Activated naive CD4-positive, alpha-beta T cell treated with anti-CD3 and anti-CD28 coated beads, Interleukin-2, amount 10 ng/mL, durations not matched to agents 7 days and 5 days (primary cell): ENCODE measurements at places on chromosomes 6 and 20.

GRCh38 chr6:32689531-32690501 is 23.4 kb upstream of the HLA-DQB1 start:
- H3K27me3 ChIP-seq, result peaks cover 26% of the 10 kb centered on the region
- H3K4me3 ChIP-seq, result no peak overlapping the region
- no peak overlapping the region for H3K27ac ChIP-seq
- peaks cover 36% of the 10 kb centered on the region for H3K4me1 ChIP-seq

GRCh38 chr6:46651816-46652215 is 802 bp downstream of the CYP39A1 start:
- H3K4me1 ChIP-seq, result peaks cover 15% of the 10 kb centered on the region
- no peaks in the 10 kb centered on the region for H3K36me3 ChIP-seq
- peaks cover 28% of the 10 kb centered on the region for H3K27me3 ChIP-seq
- no peak overlapping the region for H3K27ac ChIP-seq
- no peak for DNase-seq

- H3K36me3 ChIP-seq, result peaks cover 46% of the 10 kb centered on the region
- H3K27ac ChIP-seq, result peak overlapping the region; percentile 39
- no peak overlapping the region for H3K4me3 ChIP-seq
- peaks cover 91% of the 10 kb centered on the region for H3K4me1 ChIP-seq
- H3K27me3 ChIP-seq, result peaks cover 4% of the 10 kb centered on the region
Measured at GRCh38 chr20:48771542-48771941, 56.3 kb downstream of the PREX1 start.

DNA sequence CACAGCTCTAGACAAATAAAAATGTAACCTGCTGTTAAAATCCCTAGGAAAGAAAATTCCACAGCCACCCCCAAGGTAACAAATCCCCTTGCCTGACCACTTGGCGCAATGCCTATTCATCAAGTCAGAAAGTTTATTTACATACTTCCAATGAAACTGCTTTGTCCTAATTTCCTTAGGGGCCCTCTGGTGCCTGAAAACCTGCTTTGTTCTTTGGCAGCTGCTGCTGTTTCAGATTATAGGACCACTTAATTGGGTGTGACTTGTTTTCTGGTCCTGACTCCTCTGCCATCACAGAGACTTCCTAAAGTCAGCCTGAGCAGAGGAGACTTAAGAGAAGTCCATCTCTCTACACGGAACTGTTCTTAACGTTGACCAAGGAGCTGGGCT is 323.6 kb downstream of the UBE3D start:
- H3K27me3 ChIP-seq, result no peaks in the 10 kb centered on the region
- no peak for DNase-seq
- H3K4me1 ChIP-seq, result no peaks in the 10 kb centered on the region
- H3K36me3 ChIP-seq, result no peaks in the 10 kb centered on the region

DNA sequence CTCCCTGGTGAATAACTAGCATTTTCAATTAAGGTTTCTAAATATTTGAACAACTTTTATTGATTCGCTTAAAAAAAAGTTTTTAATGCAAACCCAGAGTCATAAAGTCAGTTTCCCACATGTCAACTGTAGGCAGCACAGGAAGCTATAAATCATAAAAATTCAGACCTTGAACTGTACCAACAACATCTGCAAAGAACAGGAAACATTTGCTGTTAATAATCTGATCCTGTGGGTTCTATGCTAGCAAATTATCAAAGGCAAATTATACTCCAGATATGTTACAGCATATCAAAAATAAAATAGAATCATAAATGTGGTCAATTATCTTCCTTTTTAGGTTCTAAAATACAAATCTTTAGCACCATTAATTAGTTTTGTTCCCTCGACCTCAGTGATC is 16.6 kb upstream of the MAP7 start:
- H3K27ac ChIP-seq, result no peak overlapping the region
- H3K4me1 ChIP-seq, result peaks cover 7% of the 10 kb centered on the region
- DNase-seq, result no peak

DNA sequence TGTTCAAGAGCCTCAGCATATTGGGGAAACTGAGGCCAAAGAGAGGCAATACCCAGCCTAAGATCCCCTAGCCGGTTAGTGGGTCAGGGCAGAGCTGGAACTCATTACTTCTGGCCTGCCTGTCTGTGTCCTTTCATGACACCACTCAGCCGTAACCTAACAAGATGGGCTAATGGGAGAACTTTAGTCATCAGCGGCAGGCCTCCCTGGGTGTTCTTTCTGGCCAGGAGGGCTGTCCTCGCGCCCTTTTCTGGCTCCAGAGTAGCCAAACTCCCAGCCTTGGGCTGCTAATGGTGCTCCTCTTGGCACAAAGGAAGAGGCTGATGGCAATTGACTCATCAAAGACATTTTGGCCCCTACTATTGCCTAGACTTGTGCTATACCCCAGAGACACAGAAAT is 76.6 kb downstream of the NCR2 start:
- no peak overlapping the region for H3K27ac ChIP-seq
- no peaks in the 10 kb centered on the region for H3K36me3 ChIP-seq
- H3K4me1 ChIP-seq, result no peaks in the 10 kb centered on the region
- H3K4me3 ChIP-seq, result no peak overlapping the region
- DNase-seq, result no peak

DNA sequence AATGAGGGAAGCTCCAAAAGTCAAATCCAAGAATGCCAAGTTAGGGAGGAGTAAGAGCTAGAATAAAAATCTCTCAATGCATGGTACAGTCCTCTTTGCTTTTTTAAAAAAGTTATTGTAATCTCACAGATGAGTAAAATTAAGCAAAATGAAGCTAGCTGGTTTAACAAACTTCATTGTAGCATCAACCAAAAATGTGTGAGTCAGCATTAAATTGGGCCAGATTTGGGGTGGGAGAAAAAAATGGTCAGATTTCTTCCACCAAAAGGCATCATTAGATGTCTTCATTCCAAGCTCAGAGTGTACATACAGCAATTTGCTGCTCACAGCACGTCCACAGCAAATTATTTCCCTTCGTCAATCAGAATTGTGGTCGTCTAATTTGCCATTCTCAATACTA is 441.5 kb upstream of the FLRT3 start:
- DNase-seq, result no peak
- H3K27ac ChIP-seq, result no peak overlapping the region
- no peaks in the 10 kb centered on the region for H3K36me3 ChIP-seq
- H3K4me3 ChIP-seq, result no peak overlapping the region
- no peaks in the 10 kb centered on the region for H3K27me3 ChIP-seq

DNA sequence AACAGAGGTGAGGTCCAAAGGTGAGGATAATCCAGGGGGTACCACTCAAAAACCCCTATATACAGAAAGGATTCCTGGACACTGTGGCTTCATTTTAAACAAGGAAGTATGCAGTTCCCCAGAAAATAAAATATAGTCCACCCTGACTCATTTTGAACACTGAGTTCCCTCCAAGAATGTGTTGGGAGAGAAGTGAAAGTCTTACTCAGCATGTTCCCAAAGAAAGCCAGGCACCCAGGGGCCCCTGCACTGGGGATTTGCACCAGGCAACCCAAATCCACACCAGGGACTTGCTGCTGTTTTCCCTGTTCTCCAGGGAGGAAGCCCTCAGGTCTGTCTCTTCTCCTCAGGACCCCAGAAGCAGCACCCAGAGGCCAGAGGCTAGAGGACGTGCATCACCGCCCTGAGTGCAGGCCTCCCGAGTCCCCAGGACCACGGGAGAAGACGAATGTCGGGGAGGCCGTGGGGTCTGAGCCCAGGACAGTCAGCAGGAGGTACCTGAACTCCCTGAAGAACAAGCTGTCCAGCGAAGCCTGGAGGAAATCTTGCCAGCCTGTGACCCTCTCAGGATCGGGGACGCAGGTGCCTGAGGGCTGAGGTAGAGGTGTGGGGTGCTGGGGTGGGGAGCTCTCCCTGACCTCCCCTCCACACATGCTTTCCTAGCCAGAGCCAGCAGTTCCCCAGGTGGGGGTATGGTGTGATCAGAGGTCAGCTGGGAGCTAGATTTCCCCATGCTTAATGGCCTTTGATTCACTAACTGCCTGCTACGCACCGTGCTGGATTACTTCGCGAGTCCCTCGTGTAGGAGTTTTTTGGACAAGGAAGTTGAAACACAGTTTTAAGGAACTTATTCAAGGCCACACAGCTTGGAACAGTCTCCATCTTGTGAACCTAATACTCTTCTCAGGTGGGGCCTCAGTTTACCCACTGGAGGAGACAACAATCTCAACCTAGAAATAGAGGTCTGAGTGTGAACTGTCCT is 3.3 kb downstream of the FGD2 start:
- H3K4me3 ChIP-seq, result no peak overlapping the region
- DNase-seq, result no peak
- peaks cover 11% of the 10 kb centered on the region for H3K27me3 ChIP-seq
- H3K36me3 ChIP-seq, result no peaks in the 10 kb centered on the region

DNA sequence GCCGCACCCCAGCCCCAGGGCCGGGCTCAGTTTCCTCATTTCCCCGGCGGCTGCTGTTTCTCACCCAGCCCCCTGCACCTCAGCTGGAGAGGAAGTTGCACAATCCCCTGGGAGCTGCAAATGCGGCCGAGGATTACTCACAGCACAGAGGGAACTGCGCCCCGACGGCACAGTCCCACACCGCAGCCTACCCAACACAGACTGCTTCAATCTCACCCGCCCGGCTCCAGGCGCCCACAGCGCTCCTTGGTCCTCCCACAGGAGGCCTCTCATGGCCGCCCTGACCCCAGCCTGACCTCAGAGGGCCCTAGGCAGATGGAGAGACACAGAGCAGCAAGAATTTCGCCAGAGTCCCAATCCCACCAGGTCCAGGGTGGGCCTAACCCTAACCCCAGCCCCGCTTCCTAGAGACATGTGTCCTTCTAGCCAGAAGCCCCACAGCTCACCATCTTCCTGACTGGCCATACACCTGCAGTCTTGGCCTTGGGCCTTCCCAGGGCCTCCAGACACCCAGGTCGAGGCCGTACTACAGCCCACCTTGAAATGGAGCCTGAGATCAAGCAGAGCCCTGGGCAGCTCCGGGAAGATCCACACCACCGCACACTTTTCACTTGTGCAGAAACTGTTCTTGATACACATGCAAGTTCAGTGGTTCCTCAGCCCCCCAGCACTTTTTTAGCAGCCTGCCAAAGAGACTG is 11.7 kb downstream of the TFEB start:
- no peak overlapping the region for H3K27ac ChIP-seq
- peaks cover 4% of the 10 kb centered on the region for H3K36me3 ChIP-seq
- no peak for DNase-seq
- peaks cover 14% of the 10 kb centered on the region for H3K4me1 ChIP-seq
- H3K27me3 ChIP-seq, result no peaks in the 10 kb centered on the region
- no peak overlapping the region for H3K4me3 ChIP-seq

GRCh38 chr20:8755340-8756118 is 313.4 kb upstream of the PLCB4 start:
- H3K36me3 ChIP-seq, result no peaks in the 10 kb centered on the region
- H3K4me3 ChIP-seq, result no peak overlapping the region
- DNase-seq, result no peak

DNA sequence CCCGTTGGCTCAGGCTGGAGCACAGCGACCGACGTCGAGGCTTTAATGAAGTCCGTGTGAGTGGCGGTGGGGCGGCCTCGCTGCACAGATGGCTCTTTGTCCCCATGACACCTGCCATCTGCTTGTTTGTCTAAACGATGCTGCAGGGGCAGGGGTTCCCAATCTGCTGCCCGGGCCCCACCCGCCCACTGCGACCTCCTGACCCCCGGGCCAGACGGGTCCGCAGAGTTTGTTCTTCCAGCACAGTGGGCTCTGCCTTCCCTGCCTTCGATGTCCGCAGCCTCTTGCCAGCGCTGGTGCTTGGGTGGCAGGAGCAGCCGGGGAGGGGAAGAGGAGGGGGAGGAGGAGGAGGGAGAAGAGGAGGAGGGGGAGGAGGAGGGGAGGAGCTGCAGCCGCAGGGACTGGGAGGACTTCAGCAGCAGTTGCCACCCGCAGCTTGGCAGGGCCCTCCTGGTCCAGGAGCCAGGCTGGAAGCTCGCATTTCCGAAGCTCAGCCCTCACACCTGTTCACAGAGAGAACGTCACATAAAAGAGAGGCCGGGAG is 210.0 kb downstream of the DLL1 start:
- H3K36me3 ChIP-seq, result no peaks in the 10 kb centered on the region
- no peak overlapping the region for H3K27ac ChIP-seq
- no peak overlapping the region for H3K4me3 ChIP-seq
- H3K4me1 ChIP-seq, result peaks cover 7% of the 10 kb centered on the region
- H3K27me3 ChIP-seq, result peaks cover 38% of the 10 kb centered on the region

DNA sequence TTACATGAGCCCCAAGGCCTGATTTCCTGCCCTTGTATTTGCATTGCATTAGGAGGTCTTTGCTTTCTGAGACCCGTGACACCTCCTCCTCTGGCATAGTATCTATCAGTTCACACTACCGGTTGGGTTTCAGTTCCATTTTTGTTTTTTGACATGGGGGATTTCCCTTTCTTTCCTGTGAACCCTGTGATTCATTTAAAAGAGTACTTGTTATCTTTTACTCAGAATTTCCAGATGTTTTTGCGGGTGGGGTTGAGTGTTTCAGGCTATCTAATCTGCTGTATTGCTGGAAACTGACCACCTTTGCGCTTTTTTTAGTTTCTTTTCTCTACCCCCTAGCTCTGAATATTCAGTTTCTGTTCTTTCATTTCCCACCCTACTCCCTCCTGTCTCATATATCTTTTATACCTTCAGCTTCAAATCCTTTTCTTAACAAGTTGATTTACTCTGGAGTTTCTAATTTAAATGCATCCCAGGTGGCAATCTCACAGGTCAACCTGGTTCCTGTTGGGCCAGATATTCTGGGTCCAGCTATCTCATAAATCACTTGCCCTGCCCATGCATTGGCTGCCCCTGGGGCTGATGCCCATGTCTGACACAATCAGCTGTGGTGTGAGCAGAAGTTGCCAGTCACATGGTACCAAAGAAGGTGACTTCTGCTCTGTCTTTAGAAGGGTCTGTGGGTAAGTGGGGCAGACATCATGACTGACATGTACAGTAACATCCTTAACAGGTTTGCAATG is 14.3 kb upstream of the NCOA3 start:
- H3K27me3 ChIP-seq, result no peaks in the 10 kb centered on the region
- H3K36me3 ChIP-seq, result peaks cover 4% of the 10 kb centered on the region
- peak overlapping the region; percentile 94 for H3K27ac ChIP-seq
- peak; percentile 67 for DNase-seq
- H3K4me1 ChIP-seq, result peaks cover 71% of the 10 kb centered on the region
- H3K4me3 ChIP-seq, result peak overlapping the region; percentile 31
